ENCODE measurements at places on chromosomes 11 and 22. TPM values are rescaled to one million over a fixed set of nuclear protein-coding genes. Genes with fewer than 3 reads are reported as not detected.

Gene KDM4E
- total RNA-seq: not detected

Gene C11orf65
- total RNA-seq: not detected

Gene GGTLC3
- total RNA-seq: not detected

Gene NTM
- total RNA-seq: not detected

Gene OR6T1
- not detected for total RNA-seq

Gene SLC22A9
- not detected for total RNA-seq

Gene TMEM123
- total RNA-seq: 226 TPM

Gene RRP7A
- 21.4 TPM for total RNA-seq

Gene IZUMO1R
- total RNA-seq: not detected

Gene SLC25A45
- total RNA-seq: 1.3 TPM

Gene KRTAP5-8
- total RNA-seq: not detected

Gene MYBPC3
- not detected for total RNA-seq

Gene CENPM
- total RNA-seq: 6.1 TPM

Gene TPH1
- 15.6 TPM for total RNA-seq

Gene APLNR
- not detected for total RNA-seq

Gene TMEM45B
- 42.8 TPM for total RNA-seq

Gene JAM3
- total RNA-seq: 21.4 TPM

Gene NAV2
- 10.8 TPM for total RNA-seq

Gene MMP10
- total RNA-seq: 0.92 TPM

Gene XKR3
- not detected for total RNA-seq
